CD4-positive, alpha-beta T cell treated with Interleukin-12 subunit alpha and Interleukin-12 subunit beta, for 1 hour (primary cell): ENCODE measurements at places on chromosomes 12 and 14.

- DNase-seq: no peak
Measured at GRCh38 chr14:65915125-65915524, 502.6 kb downstream of the FUT8 start.

GRCh38 chr14:79825046-79825521 lies 386.2 kb downstream of the DIO2 start:
- no peak for DNase-seq

DNA sequence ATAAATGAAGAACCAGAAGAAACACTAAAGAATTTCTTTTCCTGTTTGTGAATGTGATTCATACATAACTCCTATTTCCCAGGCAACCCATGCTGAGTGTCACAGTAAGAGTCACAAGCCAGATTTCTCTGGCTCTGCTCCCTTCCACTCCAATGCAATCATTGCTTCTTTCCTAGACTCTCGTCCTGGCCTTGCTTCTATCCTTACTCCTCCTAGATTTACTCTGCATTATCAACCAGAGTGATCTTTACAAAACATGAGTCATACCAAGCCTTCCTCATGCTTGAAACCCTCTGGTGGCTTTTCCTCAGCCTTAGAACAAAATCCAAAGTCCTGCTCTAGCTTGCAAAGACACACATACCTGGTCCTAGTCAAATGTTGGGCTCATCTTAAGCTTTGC lies 13.3 kb downstream of the IL22 start:
- no peak for DNase-seq

- DNase-seq: no peak
Measured at GRCh38 chr14:36161776-36162175, 14.7 kb downstream of the PTCSC3 start.

DNA sequence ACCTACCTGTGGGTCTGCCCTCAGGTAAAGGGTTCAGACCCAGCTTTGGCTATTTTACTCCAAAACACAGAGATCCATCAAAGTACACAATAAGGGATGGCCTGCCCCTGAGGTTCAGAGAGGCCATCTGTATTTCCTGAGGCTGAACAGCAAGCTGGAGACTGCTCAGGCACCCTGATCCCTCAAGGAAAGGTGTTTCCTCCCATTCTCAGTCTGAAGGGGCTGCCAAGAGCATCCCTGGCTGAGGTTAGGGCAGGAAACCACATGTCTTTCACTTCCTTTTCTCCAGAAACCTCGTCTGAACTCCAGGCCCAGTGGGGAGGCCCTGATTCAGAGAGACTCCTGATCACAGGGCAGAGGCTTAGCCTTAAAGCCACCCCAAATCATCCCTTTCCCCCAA lies 1.5 kb downstream of the RILPL1 start:
- DNase-seq: peak; percentile 22

DNA sequence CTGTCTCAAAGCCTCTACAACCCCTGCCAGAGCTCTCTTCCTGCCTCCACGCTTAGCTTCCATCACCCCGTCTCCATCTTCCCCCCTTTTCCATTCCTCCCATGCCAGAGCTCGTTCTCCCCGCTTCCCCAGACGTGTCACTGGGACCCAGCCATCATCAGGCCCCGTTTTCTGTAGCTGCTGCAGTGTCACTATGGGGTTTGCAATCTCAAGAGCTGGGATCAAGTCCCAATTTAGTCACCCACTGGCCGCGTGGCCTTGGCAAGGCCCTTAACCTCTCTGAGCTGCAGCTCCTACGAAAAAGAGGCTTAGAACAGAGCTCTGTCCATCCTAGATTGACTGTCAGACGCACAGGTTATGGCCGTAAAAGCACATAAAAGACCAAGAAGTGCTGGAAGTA lies 901 bp upstream of the FAIM2 start:
- DNase-seq: no peak

GRCh38 chr12:64088431-64089349 lies 133.4 kb downstream of the KICS2 start:
- DNase-seq: peak; percentile 7

DNA sequence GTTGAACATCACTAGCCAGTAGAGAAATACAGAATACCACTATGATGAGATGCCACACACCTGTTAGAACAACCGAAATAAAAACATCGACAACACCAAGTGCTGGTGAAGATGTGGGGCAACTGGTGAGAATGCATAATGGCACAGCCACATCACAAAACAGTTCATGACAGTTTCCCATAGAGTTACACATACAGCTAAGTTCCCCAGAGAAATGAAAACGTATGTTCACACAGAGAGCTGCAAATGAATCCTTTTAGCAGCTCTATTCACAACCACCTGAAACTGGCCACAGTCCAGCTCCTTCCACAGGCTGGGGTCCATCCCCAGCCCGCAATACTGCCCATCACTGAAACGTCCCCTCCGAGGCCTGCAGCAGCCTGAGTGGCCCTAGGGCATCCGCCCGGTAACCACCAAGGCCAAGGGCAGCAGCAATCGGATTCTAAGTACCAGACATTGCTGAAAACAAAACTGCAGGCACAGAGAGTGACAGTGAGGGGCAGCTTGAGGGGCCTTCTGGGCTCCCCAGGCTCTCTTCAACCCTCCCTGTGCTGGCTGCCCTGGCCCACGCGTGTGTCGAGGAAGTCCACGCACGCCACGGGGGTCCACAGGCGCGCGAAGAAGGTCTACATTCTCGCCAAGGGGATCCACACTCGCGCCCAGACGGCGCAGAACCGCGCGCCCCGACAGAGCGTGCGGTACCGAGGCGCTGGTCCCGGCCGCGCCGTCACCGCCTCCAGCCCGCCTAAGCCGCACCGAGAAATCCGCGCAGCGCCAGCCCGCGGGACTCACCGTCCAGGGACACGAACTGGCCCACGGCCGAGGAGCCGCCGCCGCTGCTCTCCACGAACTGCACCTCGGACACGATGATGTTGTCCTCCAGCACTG lies 903 bp downstream of the BRF1 start:
- DNase-seq: no peak

DNA sequence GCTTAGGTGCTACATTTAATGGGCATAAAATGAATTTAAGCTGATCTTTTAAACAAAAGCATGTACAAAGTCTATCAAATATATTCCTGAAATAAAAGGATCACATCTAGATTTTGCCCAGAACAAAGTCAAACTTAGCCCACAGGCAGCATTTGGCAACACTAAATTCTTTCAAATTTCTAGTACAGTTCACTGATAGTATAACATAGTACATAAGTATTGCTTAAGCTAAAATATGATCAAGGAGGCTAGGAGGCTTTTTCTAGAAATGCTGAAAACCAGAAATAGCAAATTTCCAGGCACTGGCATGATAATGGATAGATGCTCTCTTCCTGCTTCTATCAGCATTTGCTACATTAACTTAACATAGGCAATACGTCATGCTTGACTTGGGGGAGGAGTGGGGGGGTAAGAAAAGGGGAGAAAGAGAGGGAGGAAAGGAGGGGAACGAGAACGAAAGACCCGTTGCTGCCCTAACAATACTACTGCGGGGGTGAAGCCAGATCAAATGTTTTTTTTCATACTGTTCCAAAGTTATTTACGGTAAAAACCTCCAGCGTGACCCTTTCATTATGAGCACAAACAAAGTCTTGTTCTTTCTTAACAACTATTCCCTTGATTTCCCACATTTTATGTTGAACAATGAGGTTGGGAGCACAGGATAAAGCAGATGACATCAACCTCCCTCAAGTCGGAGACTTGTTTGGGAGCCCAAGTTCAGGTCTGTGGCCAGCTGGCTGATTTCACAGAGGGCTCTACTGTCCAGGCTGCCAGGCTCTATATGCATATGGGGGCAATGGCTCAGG lies 10.6 kb downstream of the TMED10 start:
- no peak for DNase-seq

GRCh38 chr12:72234886-72235285 lies 37.3 kb upstream of the TRHDE start:
- DNase-seq: no peak

DNA sequence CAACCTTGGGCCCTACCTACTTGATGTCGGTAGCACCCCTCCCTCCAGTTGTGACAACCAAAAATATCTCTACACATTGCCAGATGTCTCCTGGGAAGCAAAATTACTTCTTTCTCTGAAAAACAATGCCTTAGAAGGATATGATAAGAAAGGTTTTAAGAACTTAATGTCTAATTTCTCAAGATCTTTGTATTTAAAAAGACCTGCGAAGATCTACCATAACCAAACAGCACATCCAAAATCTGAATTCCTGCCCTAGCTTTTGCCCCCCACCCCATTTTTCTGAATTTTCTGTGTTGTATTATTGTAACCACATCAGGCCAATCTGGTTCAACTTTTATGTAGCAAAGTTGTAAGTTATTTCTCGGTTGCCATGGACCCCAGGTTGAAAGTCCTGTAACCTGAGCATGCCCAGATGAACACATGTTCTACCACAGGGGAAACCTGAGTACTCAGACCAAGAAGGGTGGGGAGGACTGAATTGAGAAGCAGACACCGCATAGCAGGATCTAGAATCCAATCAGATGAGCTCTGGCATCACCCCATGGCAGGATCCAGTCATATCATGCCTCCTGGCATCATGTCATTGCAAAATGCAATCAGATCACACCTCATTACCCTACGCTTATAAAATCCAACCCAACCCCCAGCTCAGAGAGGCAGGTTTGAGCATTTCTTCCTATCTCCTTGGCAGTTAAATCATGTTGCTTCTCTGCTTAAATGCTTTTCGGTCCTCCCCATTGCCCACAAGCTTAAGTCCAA lies 8.7 kb downstream of the TMEM253 start:
- DNase-seq: no peak

GRCh38 chr12:109534456-109534855 lies 38.8 kb downstream of the MMAB start:
- DNase-seq: no peak

- DNase-seq: no peak
Measured at GRCh38 chr12:144650-145284, 69.2 kb downstream of the SLC6A12 start.

GRCh38 chr12:127539226-127539858 lies 727.6 kb upstream of the TMEM132C start:
- no peak for DNase-seq

- DNase-seq: no peak
Measured at GRCh38 chr12:104150416-104150815, 12.4 kb upstream of the NFYB start.

DNA sequence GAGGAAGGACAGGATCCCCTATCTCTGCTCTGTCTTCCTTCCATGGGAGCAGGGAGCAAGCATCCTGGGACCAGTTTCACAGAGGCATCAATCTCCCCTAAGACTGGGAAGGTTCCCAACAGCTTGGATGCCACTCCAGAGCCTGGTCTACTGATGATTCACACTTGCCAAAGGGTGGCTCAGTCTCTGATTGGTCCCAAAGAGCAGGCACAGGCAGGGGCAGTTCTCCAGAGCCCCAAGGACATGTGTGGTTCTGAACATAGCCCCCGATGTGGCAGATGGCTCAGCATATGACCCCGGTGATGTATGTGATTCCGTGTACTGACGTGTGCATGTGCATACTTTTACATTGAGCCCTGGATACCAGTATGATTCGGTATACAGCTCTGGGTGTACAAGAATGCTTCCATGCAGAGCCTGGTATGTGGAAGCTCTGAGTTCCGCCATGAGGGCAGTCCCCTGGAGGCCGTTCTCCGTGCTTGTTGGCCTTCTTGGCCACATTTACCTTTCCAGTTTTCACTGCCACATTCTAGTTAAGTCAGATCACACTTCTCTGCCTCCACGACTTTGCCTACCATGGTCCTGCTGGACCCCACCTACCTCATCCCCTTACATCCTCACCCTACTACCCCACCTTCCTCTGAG lies 21.2 kb downstream of the ITGA7 start:
- no peak for DNase-seq

- DNase-seq: no peak
Measured at GRCh38 chr12:56387152-56387736, 24.6 kb upstream of the APOF start.

- no peak for DNase-seq
Measured at GRCh38 chr12:109209082-109209481, 92.7 kb downstream of the ACACB start.

- no peak for DNase-seq
Measured at GRCh38 chr14:27886256-27886655, 880.3 kb upstream of the FOXG1 start.
